Lung (tissue), 17 donors: ENCODE measurements at places on chromosomes 3 and 15. TPM values are rescaled to one million over a fixed set of nuclear protein-coding genes. Genes with fewer than 3 reads are reported as not detected.

The CCDC191 gene
- 3.5 TPM for polyA plus RNA-seq

The FAN1 gene
- polyA plus RNA-seq: 7.5 TPM

The GP9 gene
- polyA plus RNA-seq: 6.2 TPM

The SEMA3F gene
- 53.1 TPM for polyA plus RNA-seq

The ACKR2 gene
- 1.5 TPM for polyA plus RNA-seq

The SLC6A1 gene
- 0.87 TPM for polyA plus RNA-seq

The ANKRD63 gene
- not detected for polyA plus RNA-seq

The KIF7 gene
- 1.8 TPM for polyA plus RNA-seq

The GOLGA6D gene
- not detected for polyA plus RNA-seq

The ZBBX gene
- polyA plus RNA-seq: 7.1 TPM

The POPDC2 gene
- polyA plus RNA-seq: 1.6 TPM

The MNS1 gene
- 3.2 TPM for polyA plus RNA-seq

The VPS13C gene
- 27.6 TPM for polyA plus RNA-seq
